Esophagus (tissue), 2 donors: ENCODE measurements at places on chromosomes 16 and 17. TPM values are rescaled to one million over a fixed set of nuclear protein-coding genes. Genes with fewer than 3 reads are reported as not detected.

The C16orf86 gene
- polyA plus RNA-seq: 2.0 TPM

The GGA2 gene
- 15.9 TPM for polyA plus RNA-seq

The KRTAP1-4 gene
- not detected for polyA plus RNA-seq

The FBXW10B gene
- 13.9 TPM for polyA plus RNA-seq

The TMED6 gene
- polyA plus RNA-seq: 0.33 TPM

The CDK5R1 gene
- 5.6 TPM for polyA plus RNA-seq

The TNRC6C gene
- polyA plus RNA-seq: 1.2 TPM

The PIRT gene
- polyA plus RNA-seq: not detected

The BCL6B gene
- 1.5 TPM for polyA plus RNA-seq

The EPN2 gene
- polyA plus RNA-seq: 44.7 TPM

The SLC52A1 gene
- 3.1 TPM for polyA plus RNA-seq

The CACNA1H gene
- 6.4 TPM for polyA plus RNA-seq
